Activated T-helper 1 cell treated with anti-CD3 and anti-CD28 coated beads, Interleukin-2, amount 50 U/mL, for 16 hours (primary cell): ENCODE measurements at places on chromosomes 2 and 18.

- DNase-seq, result no peak
These were observed 28.0 kb downstream of the OSR1 start for GRCh38 chr2:19330436-19330835.

- no peak for DNase-seq
These were observed 124.5 kb downstream of the PLB1 start for GRCh38 chr2:28620291-28620793.

GRCh38 chr2:141968433-141968832 lies 162.4 kb downstream of the LRP1B start:
- no peak for DNase-seq

DNA sequence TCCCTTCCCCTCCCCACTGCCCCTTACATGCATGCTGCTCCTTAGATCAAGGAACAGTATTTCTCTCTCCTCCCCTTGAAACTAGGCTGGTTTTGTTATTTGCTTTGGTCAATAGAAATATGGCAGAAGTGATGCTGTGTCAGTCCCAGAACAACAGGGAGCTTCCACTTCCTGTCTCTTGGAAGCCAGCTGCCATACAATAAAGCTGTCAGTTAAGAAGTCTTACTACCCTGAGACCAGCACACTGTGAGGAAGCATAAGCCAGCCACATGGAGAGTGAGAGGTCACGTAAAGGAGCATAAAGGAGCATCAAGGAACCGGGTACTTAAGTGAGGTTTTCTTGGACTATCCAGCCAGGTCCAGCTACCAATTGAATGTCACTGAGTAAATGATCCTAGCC lies 126.6 kb downstream of the NOL4 start:
- no peak for DNase-seq

DNA sequence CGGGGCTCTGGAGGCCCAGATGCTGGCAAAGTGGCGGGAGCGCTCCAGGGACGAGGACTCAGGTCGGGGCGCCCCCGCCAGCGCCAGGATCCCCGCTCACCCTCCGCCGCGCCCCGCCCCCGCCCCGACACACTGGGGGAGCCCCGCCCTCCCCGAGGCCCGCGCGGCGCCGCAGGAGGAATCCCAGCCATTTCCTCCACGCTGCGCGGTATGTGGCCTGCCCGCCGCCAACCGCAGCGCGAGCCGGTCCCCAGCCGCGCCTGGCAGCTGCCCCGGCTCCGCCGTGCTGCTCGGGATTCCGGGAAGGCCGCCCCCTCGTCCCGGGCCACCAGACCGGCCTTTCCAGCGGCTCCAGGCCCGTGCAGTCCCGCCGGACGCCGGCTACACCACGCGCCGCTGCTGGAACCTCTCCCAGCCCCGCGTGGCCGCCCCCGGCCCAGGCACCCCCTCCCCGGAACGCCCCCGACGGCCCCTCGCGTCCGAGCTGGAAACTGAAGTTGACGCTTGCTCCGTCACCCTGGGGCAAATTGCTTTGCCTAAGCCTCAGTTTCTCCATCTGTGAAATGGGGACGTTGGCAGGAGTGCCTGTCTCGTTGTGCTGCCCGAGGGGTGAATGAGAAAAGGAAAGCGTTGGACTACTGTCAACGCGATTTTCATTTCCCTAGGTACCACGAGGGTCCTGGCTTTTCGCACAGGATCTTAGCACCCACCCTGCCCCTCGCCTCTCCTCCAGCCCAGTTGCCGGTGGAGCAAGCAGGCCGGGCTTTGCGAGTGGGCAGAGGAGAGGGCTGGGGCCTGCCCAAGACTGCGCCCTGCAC lies 53.6 kb downstream of the PKDCC start:
- peak; percentile 29 for DNase-seq

DNA sequence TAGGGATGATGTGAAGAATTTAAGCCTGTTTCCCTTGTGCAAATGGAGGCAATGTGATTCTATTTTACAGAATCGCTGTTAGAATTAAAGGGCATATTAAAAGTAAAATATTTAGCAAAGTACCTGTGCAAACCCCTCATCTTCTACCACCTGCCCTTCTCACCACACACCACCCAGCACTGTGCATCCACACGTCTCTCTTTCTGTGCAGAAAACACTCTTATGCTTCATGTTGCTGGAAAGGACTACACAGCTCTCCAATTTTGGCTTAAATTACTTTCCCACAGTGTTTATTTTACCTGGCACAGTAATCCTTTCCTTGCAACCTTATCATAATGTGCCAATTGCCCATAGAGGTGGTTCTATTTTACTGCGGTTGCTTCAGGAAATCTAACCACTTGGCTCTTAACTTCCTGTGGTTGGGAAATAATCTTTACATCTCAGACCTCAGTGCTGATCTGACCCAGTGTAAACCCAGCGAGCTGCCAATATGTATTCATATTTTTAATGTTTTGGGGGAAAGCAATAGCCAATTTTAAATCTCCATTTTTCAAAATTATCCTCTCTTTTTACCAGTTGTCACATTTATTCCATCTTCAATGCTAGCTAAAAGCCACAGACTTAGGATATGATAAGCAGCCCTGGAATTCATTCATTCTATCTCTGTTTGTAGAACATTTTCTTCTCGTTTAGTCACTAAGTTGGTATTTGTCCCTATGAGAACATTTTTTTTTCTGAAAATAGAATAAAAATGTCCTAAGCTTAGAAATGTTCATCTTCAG lies 250.9 kb downstream of the DSEL start:
- DNase-seq, result no peak

- DNase-seq, result no peak
These were observed 439.9 kb upstream of the ETAA1 start for GRCh38 chr2:66957198-66957597.
